ENCODE measurements at places on chromosomes 6 and 20.

DNA sequence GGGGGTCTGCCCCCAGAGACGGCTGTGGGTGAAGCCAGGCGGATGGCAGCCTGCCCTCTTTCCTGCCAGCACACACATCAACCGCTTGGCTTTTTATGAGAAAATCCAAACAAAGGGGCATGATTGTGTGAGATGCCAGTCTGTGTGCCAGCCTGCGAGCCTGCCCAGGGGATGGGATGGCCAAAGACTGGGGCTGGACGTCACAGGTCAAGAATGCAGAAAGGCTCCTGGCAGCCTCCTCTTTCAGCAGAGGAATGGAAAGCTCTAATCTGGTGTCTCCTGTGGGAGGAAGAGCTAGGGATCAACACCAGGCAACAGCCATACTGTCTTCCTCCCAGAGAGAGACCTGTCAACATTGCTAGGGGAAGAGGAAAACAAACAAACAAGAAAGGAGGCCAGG is 15.8 kb downstream of the TUBB2B start:
- no peak for DNase-seq

- DNase-seq = no peak
These were observed 21.7 kb downstream of the GFOD1 start for GRCh38 chr6:13465734-13466133.

DNA sequence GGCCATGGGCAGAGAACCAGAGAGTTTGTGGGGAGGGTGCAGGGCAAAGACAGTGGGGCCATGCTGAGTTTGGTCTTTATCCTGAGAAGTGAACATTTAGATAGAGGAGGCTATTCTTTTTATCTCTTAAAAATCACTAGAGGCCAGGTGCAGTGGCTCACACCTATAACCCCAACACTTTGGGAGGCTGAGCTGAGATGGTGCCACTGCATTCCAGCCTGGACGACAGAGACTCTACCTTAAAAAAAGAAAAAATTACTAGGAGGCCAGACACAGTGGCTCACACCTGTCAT is 8.7 kb downstream of the PXMP4 start:
- DNase-seq = no peak

DNA sequence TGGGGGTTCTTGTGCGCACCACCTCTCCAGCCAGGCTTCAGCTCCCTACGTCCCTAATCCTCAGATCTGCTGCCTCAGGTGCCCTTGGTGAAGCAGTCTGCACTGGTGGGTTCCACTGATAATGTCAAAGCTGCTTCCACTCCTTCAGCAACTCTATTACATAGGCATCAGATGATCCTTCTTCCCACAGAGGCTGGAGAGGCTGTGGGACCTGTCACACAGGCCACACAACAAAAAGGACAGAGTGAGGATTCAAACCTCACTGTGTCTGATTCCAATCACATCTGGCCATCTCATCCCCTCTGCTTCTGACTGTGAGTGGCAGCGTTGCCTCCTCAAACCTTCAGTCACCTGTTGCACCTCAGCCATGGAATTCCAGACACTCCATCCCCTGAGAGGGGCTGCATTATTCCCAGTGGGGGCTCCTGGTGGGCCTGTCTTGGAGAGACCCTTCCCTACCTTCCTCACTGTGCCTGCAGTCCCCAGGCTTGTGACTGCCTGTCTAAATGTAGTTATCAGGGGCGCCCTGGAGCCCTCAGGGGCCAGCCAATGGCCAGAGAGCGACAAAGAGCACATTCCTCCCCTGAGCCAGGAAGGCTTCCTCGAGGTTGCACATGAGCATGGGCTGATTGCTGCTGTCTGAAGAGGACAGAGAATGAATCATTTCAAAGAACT is 211.4 kb upstream of the ECI2 start:
- DNase-seq = no peak
